ENCODE measurements at places on chromosomes 11 and 22.

- ATAC-seq, result peak; percentile 70
Measured at GRCh38 chr11:107999759-108000455, 8.8 kb upstream of the CUL5 start.

DNA sequence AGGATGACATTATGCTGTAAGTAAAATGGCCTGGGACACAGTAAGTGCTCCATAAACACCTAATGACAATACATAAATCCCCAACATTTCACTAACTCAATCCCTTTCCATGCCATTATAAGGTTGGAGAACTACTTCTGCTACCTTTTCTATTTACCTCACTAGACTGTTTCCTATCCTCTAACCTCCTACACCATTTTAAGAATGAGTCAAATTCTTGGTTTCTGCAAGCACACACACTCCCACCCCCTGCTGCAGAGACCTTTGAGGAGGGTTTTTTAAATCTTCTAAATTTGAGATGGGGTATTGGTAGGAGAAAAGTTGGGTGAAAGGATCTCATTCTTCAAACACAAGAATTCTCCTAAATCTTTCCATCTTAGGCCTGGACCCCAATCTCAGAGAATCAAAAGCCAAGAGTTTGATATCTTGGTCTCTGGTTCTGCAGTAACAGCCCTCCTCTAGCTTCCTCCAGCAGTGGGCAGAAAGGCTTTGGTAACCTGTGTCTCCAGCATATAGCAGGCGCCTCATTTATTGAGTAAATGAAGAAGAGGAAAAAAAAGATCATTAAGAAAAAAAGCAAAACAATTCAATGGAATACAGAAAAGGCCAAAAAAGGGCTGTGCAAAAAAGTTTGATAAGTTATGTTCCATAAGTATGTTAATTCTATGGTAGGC is 42.3 kb downstream of the SYTL2 start:
- no peak for ATAC-seq

GRCh38 chr11:131537196-131537595 is 166.8 kb downstream of the NTM start:
- no peak for ATAC-seq

- ATAC-seq, result no peak
Measured at GRCh38 chr11:134519788-134520187, 107.7 kb upstream of the B3GAT1 start.

GRCh38 chr22:27801202-27801615 is 347 bp downstream of the MN1 start:
- ATAC-seq, result peak; percentile 27

- no peak for ATAC-seq
Measured at GRCh38 chr11:117303646-117304315, 12.3 kb downstream of the BACE1 start.

- no peak for ATAC-seq
Measured at GRCh38 chr11:45423036-45423435, 136.9 kb upstream of the SYT13 start.

- no peak for ATAC-seq
Measured at GRCh38 chr11:46413760-46414465, 22.3 kb upstream of the CHRM4 start.

DNA sequence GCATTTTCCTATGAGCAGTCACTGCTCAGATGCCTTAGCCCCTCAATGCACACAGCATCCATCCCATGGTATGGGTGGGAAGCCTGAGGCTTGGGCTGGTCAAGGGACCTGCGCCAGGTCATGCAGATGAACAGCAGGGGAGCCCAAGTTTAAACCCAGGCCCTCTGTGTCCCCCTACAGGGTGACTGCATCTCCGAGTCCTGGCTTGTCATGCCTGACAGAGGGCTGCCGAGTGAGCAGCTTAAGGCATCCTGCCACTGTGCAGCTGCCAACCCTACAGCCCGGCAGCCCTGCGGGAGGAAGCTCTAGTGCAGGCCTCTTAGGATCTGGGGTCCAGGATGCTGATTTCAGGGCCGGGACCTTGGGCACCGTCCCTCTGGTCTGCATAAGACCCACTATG is 10.0 kb downstream of the IL2RB start:
- no peak for ATAC-seq

GRCh38 chr11:102669664-102670063 is 35.9 kb downstream of the MMP27 start:
- ATAC-seq, result no peak

- ATAC-seq, result peak; percentile 61
Measured at GRCh38 chr11:128399251-128400121, 187.9 kb downstream of the ETS1 start.

DNA sequence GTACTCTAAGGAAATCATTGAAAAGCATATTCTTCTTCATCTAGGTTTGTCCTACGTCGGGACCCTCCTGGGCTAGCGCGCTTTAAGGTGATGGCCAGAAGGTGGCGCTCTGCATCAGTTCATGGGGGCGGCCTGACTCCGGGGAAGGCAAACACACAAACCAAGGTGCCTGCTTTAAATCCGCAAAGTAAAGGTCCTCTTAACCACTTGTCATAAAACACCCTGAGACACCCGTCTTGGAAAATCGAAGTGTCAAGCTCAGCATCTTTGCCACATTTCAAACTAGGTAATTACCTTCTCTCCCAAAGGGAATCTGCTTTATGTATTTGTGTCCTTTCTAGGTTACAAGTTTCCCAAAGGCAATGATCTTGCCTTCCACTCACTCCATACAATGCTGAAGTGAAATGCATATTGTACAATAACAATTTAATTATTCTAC is 33.9 kb downstream of the LMO2 start:
- ATAC-seq, result peak; percentile 64

GRCh38 chr11:105137286-105137685 is 2.3 kb downstream of the CARD18 start:
- ATAC-seq, result no peak

DNA sequence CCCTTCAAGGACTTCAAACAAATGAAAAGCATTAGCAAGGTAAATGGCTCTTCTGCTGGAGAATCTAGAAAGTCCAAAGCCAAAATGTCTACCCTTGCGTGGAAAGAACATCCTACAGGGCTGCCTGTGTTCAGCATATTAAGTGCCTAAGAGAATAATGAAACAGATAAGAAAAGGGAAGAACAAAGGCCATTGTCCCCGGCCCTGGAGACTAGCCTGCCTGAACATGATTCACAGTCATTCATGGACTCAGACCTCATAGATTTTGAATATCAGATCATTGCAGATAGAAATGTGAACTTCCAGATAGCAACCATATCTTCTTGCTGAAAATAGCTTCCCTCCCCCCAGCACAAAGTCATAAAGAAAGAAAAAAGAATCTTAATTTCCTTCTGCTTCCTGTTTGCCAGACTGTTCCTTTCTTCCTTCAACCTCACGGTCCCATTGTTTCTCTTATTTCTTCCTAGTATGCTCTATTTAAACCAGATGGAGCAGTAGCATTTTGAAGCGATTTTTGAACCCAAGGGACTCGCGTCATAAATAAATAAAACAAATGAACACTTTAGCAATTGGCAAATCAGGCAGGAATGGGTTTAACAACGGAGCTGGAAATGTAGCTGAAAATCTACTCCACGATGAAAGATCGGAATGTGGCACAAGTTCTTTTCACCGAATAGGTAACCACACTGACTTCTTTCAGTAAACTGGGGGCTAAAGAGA is 408.2 kb upstream of the CCDC90B start:
- ATAC-seq, result no peak

DNA sequence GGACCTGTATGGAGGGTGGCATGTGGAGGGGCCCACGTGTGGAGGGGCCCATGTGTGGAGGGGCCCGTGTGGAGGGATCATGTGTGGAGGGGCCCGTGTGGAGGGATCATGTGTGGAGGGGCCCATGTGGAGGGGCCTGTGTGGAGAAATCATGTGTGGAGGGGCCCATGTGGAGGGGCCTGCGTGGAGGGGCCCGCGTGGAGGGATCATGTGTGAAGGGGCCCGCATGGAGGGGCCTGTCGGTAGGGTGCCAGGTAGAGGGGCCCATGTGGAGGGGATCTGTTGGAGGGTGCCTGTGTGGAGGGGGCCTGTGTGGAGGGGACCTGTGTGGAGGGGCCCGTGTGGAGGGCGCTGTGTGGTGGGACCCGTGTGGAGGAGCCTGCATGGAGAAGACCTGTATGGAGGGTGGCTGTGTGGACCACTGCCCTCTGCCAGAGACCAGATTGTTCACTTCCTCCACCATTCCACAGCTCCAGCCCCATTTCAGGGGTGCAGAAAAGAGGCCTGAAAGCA is 47.0 kb downstream of the IGLL5 start:
- ATAC-seq, result no peak

GRCh38 chr22:40951795-40952605 is 822 bp downstream of the RBX1 start:
- ATAC-seq, result no peak

DNA sequence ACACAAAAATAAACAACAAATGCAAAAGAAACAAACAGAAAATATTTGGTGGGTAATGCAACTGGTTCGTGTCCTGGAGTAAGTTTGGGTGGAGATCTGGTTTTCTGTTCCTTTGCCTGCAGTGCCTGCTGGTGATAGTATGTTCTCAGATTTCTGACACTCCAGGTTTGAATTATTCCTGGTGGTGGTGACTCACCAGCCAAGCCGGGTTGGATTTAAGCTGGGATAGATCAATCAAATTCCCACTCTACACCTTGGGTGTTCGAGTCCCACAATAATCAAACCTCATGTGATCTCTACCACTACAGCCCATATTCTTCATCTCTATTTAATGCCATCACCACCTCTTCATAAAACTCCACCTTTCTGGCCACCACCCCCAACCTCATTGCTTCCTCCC is 421.8 kb downstream of the NTM start:
- ATAC-seq, result no peak

DNA sequence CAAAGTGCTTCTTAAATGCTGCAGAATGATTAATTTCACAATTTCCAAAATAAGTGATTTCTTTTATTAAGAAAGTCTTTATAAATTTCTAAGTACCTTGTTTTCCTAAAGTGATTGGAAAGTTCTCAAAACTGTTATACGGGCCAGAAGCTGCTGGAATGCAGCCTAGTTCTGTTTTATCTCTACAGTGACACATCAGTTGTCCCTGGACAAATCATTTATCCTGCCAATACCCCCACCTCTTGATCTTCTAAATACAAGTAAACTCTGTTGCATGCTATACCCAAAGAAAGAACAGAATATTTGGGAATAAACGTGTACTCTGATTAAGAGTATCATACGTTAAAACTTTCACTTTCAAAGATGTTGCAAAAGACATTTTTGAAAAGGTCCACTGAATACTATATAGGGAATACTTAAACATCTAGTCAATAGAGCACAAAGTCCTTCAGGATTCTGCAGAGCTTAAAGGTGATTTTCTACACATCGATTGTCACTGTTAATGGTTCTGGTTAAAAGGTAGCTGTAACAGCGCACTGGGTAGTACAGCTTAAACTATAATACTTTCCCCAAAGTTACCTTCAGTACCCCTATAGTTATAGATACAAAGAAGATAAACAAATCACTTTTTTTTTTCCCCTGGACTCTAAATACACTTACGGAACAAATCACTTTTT is 92.1 kb upstream of the APOA1 start:
- no peak for ATAC-seq

DNA sequence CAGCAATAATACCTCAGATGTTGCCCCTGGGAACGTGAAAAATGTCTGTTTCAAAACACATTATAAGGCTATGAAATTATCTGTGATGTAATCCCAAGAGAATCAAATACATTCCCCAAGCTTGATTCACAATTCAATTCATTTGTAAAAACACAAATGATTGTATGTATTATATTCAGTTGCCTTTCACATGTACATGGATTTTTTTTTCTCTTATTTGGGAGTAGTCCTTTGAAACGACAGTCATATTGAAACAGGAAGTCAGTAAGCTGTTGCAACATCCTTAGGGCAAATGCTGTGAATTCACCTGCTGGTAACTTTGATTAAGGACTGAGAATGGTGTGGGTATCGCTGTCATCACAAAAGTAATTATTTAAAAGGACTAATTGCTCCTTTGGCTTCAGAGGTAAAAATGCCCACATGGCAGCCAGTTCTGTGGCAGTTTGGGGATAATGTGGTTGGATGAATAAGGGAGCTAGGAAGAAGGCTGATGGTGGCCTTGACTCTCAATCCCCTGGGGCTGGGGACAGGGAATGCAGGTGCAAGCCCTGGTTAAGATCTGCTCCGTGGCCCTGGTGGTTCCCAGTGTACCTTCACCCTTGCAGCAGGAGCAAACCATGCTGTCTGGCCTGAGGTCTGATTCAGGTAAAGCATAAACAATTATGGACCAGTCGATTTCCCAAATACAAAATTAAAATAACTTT is 13.2 kb downstream of the EHF start:
- ATAC-seq, result no peak

GRCh38 chr11:31795706-31796498 is 15.2 kb downstream of the PAX6 start:
- no peak for ATAC-seq

GRCh38 chr11:620935-621814 is 3.6 kb downstream of the CDHR5 start:
- ATAC-seq, result no peak

- no peak for ATAC-seq
Measured at GRCh38 chr11:64444838-64445441, 86.0 kb downstream of the RPS6KA4 start.
